ENCODE measurements at places on chromosomes 7 and 10.

GRCh38 chr7:36448781-36449379 is 59.2 kb downstream of the ANLN start:
- no peak for DNase-seq

DNA sequence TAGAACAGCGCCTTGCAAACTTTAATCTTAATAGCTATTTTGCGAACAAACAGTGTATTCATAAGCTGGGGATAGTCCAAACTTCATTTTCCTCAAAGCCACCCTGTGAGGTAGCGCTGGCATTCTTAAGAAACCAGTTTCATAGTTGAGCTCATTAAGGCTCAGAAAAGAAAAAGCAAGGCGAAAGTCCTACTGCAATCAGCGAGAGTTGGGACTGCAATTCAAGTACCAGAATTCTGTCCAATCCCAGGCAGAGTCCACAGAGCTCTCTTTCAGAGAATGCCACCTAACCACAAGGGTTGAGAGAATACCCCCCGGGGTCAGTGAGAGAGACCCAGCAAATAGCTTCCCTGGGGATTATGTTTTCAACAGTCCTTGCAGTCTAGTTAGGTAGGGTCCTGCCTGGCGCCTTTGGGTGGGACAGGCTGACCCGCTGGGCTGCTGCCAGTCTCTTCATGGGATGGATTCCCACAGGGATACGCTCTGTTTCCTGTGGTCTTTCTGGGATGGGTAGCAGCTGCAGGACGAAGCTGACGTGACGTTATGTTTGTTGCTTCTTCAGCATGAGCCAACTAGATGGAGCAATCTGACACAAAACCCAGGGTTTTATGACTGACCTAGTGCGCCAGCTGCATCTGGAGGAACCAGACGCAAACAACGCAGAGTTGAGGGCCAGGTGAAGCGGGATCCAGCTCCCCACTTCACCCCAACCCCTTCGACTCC is 16.0 kb downstream of the BMPER start:
- no peak for DNase-seq

- no peak for DNase-seq
These were observed 50.2 kb downstream of the ADCY1 start for GRCh38 chr7:45624392-45624760.

DNA sequence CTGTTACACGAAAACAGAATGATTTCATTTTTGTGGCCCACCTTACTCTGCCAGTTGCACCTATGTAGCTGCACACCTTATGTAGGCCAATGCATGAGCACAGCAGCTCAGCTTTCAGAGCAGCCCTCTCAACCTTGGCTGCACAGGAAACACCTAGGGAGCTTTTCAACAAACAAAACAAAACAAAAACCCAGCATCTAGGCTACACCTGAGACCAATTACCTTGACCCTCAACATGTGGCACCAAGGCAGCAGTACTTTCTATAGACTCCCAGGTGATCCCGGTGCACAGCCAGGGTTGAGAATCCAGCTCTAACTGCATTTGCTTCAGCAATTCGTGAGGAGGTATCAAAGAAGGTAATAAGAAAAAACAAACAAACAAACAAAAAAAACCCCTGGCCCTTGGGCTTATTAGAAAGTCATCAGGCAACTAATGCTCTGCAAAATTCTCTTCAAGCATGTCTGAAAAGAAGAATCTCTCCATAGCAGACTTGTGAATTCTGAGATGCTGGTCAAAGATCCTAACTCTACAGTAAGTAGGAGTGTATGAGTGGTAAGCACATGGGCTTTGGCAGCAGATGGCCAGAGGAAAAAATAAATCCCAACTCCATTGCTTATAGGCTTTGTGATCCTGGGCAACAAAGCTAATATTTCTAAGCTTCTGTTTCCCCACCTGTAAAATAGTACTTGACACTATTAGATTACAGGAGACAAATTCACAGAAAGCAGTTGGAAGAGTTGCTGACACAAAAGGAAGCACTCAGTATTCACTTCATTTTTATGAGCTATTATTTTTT is 113.4 kb upstream of the NOBOX start:
- no peak for DNase-seq

- DNase-seq, result no peak
These were observed 88.9 kb downstream of the CHRM2 start for GRCh38 chr7:136957391-136957790.

DNA sequence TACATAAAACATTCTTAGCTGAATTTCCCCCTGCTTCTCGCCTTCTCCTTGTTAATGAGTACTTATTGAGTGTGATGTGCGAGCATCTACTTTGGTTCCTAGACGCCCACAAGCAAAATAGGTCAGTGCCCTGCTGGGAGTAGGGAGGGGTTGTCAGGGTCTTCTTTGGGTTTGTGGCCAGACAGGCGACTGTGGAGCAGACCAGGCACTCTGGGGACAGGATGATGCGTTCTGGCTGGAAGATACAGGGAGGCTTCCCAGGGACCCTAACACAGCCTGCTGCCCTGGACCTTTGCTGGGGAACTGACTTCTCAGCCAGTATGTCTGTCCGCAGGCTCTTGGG is 227.2 kb downstream of the CUX1 start:
- no peak for DNase-seq

- DNase-seq, result no peak
These were observed 30.7 kb upstream of the TEX47 start for GRCh38 chr7:88826222-88826621.

DNA sequence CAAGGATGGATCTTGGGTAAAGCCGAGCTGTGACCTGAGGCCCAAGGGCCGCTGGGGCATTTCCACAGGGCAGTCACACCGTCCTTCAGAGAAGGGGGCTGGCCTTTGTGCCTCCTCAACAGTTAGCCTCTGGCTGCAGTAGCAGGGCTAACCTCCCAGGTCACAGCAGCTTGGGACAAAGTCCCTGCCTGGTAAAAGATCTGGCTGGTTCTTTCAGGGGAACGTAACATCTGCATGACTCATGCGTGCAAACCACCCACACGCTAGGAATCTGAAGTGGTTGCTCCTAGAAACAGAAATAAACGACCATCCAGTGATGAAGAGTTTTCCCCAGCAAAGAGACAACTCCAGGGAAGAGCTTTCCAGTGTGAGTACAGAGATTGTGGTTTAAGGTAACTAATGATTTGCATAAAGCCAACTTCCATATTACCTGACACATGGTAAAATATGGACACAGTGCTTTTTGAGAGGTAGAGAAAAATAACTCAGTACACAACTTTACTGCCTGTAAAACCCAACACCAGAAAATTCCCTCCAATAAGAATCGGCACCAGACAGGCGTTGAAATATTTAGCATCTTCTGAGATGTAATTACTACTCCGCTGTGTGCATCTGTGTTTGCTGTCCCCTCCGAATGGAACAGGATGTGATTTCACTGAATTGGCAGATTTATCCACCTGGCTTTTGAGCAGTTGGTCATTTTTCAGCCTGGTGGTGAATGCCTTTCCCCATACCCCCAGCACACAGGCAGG is 84.9 kb upstream of the ADRB1 start:
- peak; percentile 89 for DNase-seq

DNA sequence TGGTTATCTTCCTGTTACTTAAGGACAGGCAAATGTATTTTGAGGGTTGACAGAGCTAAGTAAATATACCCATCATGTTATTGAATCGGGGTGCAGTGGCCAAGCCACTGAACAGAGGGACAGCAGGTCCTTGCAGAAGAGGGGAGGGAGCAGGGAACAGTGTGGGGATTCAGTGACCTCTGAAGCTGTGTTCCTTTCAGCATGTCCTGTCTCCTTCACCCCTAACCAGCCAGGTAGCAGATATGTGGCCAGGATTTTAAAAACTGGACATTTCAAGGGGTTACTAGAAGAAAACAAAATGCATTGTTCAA is 12.7 kb downstream of the ANK3 start:
- DNase-seq, result no peak

DNA sequence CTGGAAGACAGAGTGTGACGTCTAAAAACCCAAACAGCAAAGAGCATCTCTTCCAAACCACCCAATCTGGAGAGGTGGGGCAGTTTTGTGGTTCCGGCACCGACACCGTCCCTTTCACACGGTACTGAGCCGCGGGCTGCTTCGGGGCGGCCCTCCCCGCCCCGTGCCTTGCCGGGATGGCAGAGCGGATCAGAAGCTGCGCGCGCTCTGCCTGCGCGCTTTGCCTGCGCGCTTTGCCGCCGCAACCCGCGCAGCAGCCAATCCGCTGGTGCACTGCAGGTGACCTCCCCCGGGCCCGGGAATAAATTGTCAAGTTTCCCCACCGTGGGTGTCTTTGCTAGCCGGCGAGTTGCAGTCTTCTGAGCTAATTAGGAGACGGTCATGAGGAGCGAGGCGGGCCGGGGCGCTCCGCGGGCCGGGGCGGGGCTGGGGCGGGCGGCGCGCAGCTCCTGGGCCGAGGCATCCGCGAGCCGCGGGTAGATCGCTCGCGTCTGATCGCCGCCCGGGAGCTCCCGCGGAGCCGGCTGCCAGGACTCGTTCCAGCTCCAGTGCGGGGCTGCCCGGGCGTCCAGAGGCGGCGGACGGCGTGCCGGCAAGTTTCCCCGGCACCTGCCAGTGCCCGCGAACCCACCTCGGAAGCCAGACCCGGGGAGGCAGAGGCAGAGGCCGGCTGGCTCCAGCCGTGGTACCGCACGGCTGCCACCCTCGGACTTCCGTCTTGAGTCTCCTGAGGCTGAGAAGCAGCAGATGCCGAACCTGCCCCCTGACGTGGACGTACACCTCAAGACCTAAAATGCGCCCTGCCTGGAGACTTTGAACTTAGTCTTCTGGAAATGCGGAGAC is 536.0 kb upstream of the GALNT17 start:
- DNase-seq, result peak; percentile 47

DNA sequence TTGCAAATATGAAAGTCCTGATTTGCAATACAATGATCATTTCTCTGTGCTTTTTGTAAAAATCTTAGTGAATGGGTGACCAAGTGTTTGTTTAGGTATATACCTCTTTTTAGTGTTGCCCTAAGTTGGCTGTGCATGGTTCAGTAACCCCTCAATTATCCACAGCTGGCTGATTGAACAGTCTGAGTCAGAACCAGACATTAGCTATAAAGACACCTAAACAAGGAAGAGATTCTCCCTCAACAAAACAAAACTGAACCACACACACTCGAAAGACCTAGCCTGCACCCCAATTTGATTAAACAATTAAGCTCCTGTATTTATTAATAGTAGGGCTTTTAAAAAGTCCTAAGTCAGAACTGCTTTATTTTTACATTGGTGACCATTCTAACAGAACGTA is 2.8 kb downstream of the RSBN1L start:
- no peak for DNase-seq

- DNase-seq, result no peak
These were observed 157.7 kb downstream of the CHRM2 start for GRCh38 chr7:137026176-137026500.
